Posterior cingulate gyrus (tissue), 11 donors: ENCODE measurements at places on chromosomes 7 and 10.

GRCh38 chr7:22488643-22489462, 11.1 kb downstream of the STEAP1B start:
- DNase-seq, result peak; percentile 95

DNA sequence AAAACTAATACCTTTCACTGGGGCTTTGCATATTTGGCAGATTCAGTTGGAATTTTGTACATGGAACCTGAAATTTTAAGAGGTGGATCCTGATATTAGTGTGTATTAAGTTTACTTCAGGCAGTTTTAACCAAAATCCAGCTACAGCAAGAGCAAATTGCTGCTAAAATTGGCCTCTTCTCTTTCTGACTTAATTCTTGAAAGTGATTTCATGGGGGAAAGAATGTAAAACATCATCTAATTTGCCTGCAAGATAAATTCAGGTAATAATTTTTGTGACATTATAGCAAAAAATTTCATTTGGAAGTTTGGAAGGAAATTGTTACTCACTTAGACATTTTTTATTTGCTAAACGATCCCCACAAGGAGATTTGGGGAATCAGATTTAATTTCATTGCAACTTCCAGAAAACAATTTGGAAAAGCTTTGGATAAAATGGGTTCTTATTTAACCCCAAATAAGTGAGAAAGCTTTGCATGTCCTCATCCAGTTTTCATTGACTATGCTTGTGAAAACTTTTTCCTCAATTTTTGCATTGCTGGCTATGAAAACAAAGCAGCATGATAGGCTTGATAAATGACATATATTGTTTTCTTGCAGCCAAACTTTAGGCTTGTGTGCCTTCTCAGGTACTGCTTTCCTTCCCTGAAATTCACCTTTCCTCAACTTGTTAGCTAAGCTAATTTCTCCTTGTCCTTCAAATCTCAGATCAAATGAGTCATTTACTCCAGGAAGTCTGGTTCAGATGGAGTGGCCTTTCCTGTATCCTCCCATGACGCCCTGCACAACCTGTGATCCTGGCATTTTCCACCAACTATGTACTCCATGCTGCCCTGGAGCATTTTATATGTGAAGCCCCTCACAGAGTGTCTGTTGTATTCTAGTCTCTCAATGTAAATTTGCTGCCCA, 27.4 kb upstream of the ZNF438 start:
- no peak for DNase-seq

GRCh38 chr7:90536449-90536848, 59.7 kb upstream of the CDK14 start:
- DNase-seq, result no peak

DNA sequence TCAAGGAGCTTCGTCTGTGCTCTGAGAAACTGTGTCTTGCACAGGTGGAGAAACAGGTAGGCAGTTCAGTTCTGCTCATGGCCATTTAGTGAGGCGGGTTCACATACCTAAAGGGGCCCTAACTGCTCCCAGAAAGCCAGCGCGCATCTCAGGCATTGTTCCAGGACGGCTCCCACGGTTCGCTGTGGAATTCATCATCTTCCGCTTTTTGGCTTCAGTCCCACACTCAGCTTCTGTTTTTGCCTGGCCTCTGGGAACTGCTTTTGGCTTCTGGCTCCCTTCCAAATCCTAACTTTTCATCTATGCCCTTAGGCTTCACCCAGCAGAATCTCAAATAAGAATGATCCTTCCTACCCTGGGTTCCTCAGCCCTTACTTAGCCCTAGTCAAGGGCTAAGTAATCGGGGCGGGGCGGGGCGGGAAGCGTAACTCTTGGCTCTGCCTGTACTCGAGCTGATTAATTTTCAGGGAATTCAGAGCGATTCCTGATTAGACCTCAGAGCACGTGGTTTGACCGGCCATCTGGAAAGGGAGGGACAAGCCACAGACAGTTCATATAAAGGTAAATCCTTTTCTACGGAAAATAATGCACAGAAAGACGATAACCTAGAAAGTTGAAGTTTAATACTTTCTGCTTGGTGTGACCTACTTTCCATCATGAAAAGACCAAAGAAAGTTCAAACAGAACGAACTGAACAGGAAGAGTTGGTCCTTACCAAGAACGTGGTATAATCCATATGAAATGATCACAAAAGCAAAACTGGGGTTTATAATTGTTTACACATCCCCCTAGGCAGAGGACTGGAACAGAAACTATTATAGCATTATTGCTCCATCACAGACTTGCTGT, 105.7 kb downstream of the ST8SIA6 start:
- peak; percentile 76 for DNase-seq

- DNase-seq, result no peak
Measured at GRCh38 chr7:151867912-151868311, 9.0 kb downstream of the PRKAG2 start.

DNA sequence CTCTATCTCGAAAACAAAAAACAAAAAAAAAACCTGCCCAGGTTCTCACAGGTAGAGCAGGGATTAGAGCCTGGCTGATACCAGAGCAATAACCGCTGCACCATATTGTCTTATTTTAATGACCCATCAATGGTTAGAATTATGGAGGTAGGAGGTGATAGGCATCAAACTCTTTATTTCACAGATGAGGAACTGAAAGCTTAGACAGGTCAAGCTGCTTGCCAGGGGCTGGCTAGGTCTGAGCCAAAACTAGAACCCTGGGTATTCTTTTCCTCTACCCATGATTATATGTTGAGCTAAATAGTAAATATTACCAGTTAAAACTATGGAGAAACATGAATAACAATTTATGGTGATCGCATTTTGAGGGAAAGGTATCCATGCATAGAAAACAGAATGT, 2.0 kb upstream of the PPP1R3C start:
- no peak for DNase-seq
